Activated CD8-positive, alpha-beta memory T cell treated with anti-CD3 and anti-CD28 coated beads for 4 hours (primary cell): ENCODE measurements at places on chromosomes 4 and X.

- DNase-seq, result no peak
These were observed 9.5 kb upstream of the BEX1 start for GRCh38 chrX:103073467-103073866.

DNA sequence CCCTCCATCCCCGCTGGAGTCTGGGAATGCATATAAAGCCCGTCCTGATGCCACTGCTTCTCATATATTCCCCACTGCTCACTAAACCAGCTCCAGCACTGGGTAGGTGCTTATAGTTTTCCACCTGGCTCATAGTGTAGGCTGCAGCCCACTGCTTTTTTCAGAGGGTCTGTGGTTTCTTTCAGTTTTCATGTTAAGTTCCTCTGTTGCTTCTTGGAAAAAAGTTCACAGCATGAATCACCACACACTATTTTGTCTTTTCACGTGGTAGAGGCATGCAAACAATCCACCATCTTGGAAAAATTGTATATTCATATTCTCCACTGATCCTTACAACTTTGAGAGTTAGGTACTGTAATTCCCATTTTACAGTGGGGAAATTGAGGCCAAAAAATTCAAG lies 39.4 kb downstream of the DCLK2 start:
- DNase-seq, result no peak

- DNase-seq, result no peak
These were observed 82.2 kb downstream of the FNIP2 start for GRCh38 chr4:158850800-158851644.

DNA sequence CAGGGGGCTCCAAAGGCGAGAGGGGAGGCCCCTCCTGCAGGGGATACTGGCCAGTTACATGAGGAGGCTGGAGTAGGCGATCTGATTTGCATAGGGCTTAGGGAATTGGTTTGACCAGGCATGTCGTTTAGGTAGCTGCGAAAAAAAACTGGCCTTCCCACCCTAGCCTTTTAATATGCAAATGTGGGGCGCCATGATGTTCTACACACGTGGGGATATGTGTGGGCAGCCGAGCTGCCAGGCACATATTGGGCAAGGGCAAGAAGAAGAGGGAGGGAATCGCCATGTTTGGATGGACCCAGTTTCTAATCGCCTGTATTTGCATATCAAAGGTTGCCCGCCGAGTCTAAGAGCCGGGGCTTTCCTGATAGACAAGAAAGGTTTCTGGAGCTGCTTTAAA lies 121.3 kb downstream of the PRKX start:
- no peak for DNase-seq

DNA sequence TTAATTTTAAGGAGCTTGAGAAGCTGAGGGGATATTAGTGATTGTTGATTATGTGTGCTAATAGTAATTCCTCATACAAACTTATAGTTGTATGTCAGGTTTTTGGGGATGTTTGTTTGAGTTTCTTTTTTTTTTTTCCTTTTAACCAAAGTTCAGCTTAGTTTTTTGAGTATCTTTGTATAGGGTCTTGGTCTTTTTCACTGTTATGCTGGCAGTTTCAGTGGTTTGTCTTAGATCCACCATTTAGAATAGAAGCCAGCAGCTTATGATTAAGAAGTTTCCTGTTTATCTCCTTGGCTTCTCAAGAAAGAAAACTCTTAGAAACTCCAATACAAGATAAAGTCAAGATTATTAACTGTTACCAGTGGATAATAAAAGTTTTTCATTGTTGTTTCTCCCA lies 16.1 kb downstream of the CPEB2 start:
- DNase-seq, result no peak

GRCh38 chrX:135973025-135973547 lies 702 bp downstream of the MMGT1 start:
- DNase-seq, result no peak

- no peak for DNase-seq
These were observed 39.8 kb downstream of the GLRB start for GRCh38 chr4:157115613-157116335.

- no peak for DNase-seq
These were observed 145.5 kb downstream of the SHOX start for GRCh38 chrX:776061-776460.

DNA sequence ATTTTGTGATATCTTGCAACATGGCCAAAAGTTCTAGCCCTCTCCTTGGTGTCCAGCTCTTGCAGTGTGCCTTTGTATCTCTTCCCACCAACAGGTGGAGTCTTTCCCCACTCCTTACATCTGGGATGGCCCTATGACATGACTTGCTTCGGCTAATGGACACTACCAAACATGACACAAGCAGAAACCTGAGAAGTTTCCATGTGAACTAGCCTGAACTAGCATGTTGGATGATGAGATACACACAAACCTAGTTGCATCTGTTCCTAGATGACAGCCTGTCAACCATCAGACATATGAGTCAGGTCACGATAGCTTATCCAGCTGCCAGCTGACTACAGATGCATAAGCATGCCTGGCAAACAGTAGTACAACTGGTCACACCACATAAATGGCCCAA lies 207.5 kb upstream of the FTHL17 start:
- no peak for DNase-seq

DNA sequence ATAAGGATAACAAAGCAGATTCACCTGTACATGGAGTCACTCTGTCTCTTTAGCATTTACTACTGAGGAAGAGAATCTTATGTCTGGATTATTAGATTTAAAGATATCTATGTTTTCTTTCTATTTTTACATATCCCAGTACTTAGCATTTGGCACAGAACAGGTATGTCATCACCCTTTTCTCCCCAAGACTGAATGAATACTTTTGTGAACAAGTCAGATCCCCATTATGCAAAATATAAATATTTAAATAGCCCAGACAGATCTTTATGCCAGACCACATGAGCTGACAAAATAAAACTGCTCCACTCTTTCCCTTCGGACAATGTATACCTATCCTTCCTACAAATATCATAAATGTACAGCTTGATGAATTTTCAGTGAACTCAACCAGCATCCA lies 94.5 kb downstream of the CASK start:
- no peak for DNase-seq

GRCh38 chr4:158490629-158491028 lies 31.1 kb upstream of the RXFP1 start:
- no peak for DNase-seq

GRCh38 chrX:139720136-139720535 lies 12.2 kb upstream of the MCF2 start:
- no peak for DNase-seq

DNA sequence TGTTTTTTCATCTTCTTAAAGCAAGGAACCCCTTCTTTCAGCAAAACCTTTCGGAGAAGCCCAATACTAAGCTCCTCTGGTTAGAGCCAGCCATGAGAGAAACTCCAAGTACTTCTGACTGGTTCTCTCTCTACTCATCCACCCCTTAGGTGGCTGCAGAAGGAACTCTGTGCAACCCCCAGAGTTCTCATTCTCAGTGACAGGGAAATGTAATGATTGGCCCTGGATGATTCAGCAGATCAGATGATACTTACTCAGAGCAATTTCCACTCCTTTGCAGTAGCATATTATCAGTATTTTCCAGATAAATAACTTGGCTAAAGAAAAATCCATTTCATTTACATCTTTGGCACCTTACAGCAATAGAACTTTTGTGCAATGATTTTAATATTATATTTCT lies 3.2 kb downstream of the SPP1 start:
- no peak for DNase-seq

DNA sequence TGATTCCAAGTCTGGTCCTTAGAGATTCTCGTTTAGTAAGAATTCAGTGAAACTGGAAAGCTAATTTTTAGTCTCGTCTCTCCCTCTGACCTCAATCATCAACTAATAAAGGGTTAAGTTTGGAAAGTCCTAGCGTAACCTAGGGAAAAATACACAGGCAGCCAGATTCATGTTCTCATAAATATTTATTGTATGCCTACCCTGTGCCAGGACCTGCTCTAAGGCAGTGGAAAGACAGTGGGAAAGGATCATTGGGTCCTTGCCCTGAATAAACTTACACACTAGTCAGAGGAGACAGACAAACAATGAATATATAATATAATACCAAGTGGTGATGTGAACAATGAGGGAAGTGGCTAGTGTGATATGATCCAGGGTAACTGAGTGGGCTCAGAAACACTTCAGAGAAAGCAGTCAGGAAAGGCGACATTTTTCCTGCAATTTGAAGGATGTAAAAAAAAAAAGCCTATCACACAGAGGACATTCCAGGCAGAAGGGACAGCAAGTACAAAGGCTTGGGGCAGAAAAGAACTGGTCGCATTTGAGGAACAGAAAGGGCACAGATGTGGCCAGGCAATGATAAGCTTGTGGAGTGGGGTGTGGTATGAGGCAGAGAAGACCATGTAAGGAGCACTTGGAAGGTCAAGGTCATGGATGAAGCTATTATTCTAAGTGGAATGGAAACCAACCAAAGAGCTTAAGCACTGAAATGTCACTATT lies 128.8 kb downstream of the AMELX start:
- no peak for DNase-seq

DNA sequence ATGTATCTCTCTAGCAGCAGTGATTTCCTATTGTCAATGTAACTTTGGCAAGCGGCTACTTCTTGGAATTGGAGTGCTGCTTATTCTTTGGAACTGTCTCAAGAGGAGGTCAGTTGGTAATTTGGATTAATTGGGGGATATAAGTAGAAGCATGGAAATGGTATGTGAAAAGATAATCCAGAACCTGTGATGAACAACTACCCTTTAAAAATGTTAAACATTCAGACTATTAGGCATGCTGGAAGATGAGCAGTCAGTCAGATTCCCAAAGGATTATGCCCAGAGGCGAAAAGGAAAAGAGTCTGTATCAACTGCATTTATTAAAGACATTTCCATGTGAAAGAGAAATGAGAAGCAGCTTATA lies 62.5 kb downstream of the SEC24D start:
- DNase-seq, result no peak

DNA sequence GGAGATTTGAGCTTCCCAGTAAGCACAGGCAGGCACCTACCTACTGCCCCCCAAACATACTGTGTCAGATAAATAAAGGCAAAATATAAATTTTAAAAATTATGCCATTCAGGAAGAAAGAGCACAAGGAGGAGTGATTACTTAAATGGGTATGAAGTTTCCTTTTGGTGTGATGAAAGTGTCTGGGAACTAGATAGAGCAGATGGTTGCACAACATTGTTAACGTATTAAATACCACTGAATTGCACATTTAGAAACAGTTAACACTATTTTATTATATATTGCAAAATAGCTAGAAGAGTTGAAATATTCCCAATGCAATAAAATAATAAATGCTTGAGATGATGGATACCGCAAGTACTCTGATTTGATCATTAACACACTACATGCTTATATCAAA lies 374.7 kb upstream of the FGF13 start:
- no peak for DNase-seq

DNA sequence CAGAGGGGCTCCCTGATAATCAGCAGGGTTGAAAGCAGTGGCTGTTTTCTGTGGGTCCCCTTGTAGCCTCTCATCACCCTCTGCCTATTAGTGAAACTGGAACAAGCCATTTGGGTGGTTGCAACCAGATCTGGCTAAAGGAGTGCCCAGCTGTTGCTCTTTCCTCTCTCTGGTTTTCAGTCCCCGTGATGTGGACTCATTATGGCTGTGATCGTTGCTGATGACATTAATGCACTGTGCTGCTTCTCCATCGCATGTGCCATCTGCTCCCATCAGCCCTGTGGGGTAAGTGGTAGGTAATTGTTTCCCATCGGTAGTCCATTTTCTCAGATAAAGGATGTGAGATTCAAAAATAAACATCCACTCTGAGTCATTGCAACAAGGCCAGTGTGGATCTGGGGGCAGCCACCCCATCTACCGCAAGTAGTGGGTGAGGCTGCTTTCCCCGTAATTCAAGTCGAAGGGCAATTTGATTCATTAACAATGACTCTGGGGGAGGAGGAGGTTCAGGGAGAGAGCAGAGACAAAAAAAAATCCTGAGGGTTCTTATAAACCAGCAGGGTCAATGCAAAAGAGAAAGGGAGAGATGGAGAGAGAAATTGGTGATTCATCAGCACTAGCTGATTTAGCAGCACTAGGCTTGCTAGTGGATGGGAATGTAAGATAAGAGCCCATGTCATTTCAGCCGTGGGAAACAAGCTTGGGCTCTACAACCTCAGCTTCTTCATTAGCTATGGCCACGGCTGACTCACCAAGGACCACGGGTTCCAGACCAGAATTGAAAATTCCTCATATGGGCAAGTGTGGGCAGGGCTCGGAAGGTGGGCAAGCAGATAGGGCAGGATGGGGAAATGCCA lies 357.8 kb downstream of the MID1IP1 start:
- DNase-seq, result no peak

GRCh38 chrX:34956916-34957315 lies 14.3 kb downstream of the FAM47B start:
- no peak for DNase-seq

DNA sequence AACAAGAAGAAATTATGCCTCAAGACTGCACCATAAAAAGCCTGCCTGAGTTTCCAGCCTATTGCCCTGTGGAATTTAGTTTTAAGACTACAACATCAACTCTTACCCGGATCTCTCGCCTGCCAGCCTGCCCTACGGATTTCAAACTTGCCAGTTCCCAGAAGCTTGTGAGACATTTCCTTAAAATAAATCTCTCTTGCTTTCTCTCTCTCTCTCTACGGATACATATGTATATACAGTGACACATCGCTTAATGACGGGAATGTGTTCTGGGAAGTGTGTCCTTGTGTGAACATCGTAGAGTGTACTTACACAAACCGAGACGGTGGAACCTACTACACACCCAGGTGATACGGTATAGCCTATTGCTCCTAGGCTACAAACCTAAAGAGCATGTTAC lies 79.5 kb downstream of the CLNK start:
- no peak for DNase-seq

DNA sequence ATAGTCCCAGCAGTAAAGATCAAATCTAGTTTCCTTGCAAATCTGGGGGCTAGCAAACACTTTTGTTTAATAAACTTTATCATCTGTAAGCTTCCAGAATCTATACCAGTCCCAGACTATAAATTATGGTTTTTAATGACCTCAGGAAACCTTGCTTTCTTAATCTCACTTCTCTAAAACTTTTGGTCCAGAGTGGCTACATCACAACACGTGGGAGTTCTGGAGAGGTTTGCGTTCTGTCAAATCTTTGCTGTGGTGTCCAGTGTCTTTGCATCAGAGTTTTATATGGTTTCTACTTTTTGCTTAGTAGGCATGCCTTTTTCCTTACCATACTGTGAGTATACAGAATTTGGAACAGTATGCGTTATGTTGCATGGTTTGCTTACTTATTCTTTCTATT lies 193.9 kb downstream of the ANK2 start:
- DNase-seq, result no peak

GRCh38 chrX:153454901-153455550 lies 9.2 kb upstream of the TREX2 start:
- DNase-seq, result no peak

DNA sequence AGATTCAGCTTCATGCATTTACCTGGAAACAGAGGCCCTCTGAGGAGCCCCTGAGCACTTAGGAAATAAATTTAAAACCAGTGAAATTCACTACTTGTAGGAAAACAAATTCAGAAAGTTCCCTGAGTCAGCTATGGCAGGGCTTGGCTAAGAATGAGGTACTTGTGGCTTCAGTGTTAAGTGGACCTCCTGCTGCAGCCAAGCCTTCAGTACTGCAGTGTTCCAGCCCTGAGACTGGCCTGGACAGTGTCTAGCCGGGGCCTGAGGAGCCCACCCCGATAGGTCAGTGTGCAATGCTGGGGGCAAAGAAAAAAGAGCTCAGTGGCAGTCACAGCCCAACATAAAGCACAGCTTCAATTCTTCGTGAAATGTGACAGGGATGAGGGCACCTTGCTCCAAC lies 41.9 kb downstream of the F11 start:
- DNase-seq, result no peak
